ENCODE measurements at places on chromosomes 4 and X.

DNA sequence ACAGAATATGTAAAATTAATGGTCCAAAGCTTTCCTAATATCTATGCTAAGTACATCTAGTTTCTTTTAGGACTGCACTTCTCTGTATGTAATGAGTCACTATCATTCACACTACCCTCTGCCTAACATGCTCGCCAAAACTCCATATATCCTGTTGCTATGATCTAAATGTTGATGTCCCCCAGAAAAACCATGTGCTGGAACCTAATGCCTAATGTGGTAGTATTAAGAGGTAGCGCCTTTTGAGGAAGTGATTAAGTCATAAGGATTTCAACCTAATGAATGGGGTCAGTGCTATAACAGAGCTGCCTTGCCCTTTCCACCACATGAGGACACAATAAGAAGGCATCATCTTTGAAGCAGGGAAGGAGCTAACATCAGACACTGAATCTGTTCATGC lies 34.9 kb upstream of the NFKB1 start:
- no peak for DNase-seq

DNA sequence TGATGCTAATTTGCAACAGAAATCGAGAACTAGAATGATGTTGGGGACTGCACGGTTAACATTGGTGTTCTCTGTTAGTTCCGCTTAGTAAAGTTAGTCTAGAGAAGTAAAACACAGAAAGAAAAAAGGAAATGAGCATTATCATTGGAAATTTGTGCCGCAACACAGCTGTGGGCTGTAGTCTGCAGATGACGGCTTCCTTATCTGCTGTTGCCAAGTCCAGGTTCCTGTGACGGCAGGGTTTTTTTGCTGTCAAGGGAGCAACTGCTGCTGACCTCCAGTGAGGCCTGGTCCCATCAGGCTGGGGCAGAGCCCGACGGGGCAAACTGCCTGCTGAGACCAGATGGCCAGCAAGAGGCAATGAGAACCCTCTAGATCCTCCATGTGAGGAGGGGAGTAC lies 38.9 kb upstream of the PHEX start:
- DNase-seq = no peak

DNA sequence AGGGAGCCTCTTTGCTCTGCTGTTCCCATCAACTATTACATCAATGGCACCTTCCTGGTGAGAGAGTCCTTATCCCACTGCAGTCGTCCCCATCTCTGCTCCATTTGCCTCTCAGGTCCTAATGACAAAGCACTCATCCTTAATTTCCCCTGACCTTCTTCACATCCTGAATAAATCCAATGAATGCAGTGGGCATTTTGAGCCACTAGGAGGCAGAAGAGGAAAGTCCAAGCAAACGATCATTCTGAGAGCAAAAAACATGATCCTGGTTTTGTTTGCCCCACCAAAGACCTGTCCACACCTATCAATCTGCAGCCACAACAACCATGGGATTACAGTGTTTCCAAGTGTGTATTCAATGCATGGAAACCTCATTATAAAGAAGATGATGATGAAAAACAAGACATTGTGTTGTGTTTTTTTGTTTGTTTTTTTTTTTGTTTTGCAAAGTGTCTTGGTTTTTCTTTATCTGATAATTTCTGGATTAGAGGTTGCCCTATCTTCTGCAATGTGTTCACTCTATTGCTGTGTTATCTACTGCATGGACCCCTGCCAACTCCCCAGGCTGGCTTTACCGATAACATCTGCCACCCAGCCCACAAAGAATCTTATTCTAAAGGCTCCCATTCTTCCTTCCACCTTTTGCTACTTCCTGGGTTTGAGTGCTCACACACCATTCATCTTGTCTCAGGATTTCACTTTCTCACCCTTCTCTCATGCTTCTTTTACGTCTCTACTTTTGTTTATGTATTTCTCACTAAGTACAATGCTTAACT lies 207.2 kb downstream of the NLGN4X start:
- peak; percentile 34 for DNase-seq

DNA sequence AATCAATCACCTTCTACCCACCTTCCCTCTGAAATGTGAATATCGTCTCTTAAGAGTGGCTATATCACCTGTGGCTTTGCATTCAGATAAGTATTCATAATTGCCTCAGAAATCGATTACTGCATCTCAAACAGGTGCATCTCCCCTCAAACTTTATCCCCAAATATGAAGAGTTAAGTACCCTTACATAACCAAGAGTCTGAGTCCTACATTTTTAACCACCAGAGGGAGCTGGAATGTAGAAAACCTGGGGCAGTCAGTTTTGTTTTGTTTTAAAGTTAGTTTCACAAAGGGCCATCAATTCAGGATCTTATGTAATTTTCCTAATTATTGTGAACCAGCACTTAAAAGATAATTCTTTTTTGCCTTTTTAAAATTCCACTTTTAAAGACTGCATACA lies 5.7 kb downstream of the TCEANC start:
- no peak for DNase-seq

DNA sequence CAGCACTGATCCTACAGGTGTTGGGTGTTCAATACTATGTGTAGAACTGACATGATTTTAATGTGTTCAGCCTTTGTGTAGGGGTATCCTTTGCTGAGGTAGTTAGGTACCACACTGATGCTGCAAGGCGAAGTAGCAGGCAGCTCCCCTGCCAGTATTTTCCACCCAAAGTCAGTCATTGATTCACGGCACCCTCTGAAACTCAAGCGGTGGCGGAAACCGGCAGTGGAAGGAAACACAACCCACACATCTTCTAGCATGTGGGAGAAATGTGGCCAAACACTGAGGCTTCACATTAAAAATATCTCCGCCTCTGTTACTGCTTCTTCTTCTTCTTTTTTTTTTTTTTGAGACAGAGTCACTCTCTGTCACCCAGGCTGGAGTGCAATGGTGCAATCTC lies 126.3 kb downstream of the AASDH start:
- DNase-seq = no peak

DNA sequence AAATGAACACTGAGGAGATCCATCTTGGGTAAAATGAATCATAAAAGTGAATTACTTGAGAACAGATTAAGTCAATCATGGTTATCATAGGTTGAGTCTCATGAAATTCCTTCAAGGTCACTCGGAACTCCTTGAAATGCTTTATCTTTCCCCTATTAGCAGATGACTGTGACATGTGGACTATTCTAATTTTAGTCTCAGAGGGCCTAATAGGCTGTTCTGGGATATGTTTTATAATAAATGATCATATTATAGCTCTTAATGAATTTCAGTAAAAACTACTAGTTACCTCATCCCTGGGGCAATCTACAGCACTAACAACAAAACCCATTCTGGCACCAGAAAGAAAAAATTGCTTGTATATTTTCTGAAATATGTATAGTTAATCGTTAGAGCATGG lies 44.7 kb downstream of the SPATA4 start:
- no peak for DNase-seq

DNA sequence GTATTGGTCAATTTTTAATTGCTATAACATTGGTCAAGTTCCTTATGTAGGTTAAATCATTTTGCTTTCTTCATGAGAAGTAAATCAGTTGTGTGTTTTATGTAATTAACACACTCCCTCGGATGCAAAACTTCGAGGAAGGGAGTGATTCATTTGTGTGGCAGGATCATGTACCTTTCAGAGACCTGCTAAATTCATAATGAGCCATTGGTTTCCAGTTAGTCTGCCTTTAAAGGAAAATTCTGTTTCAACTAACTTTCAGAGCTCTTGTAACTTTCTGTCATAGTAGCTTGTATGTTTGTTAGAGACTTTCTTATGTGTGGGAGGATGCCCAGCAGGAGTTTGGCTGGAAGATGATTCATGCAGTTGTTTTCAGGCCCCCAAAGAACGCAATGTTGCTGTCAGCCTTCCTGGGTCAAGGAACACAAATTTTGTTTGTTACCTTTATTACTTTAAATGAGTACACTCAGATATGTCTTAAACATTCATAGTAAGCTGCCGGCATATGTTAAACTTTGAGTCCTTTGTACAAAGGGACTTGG lies 72.1 kb downstream of the GPR101 start:
- DNase-seq = no peak

DNA sequence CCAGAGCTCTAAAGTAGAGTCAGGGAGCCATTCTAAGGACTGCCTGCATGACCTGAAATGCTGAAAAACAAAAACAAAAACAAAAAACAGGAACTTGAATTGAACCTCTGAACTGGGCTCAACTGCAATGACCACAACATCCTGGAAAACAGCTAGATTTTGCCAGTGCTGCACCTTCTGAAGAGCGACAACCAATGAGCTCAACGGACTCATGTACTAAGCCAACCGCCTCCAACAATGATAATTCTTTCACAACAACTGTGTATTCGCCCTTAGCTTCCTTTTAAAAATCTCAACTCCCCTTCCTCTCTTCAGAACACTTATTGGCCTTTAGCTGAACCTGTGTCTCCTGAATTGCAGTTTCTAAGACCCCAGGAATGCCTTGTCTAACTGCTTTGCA lies 69.8 kb downstream of the HAUS3 start:
- DNase-seq = no peak

DNA sequence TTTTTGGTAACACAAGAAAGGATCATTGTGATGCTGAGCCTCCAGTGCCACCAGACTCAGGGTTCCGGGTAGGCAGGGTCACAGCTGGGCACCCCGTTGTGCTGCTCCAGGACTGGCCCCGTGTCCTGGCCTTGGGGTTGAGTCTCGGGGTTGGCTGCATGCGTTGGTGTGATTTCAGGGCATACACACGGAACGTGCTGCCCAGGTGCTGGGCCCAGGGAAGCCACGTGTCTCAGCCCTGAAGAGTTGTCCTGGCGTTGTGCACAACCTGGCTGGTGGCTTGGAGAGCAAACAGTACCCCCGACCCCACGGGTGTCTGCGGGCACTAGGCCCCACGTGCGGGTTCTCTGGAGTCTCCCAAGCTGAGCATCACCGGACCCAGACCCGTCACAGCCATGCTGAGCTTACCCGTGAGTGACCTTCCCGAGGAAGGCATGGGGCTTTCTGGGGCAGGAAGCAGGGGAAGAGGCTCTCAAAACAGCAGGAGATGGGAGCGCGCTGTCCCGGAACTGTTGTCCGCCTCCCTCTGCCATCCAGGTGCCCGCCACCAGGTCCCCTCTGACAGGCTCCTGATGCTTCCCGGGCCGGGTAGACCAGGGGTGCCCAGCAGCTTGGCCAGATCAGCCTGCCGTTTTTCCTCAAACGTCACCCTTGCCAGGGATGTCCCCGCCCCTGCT lies 66.1 kb upstream of the ENPP6 start:
- no peak for DNase-seq

- peak; percentile 77 for DNase-seq
Observed at GRCh38 chrX:110412971-110413726, 54.5 kb downstream of the RTL9 start.

DNA sequence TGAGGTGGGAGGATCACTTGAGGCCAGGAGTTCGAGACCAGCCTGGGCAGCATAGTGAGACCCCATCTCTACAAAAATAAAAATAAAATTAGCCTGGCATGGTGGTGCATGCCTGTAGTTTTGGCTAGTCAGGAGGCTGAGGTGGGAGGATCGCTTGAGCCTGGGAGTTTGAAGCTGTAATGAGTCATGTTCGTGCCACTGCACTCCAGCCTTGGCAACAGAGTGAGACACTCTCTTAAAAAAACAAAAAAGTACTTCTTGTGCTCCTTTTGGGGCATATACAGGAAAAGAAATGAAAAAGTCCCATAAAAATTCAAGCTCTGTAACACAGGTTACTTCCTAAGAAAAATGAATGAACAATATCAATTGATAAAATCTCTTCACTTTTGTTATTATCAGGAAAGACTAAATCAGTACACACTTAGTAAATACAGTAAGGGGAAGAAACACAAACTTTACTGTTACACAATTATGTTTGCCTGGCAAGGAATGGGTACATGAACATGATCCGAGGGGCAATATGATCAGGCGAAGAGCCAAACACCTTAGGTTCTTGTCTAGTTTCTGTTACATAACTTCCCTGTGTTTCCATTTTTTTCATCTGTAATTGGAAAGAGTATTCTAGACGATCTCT lies 46.9 kb downstream of the CCDC158 start:
- DNase-seq = no peak

DNA sequence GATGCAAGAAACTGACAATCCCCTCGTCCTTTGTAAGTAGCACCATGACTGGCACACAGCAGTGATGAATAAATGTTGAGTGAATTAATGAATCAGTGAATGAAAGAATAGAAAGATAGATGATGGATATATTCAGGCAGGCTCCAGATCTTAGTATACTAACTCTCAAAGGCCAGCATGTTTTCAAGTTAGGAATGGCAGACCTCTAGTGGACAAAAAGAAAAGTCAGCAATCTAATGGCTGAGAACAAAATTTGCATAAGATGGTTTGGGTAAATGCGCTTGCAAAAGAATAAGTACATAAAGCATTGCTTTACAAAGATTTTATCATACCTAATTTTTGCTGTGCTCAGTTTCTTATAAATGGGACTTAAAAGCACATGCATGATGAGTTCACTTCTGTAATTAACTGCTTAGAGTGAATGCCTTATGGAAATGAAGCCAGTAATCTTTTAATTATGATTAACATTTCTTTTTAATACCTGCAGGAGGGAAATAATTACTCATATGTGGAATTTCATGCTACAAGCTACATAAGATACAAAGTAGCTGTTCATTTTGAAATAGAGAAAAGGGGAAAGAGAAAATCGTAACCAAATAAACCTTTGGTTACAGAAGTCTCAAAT lies 126.9 kb upstream of the GPRIN3 start:
- no peak for DNase-seq

DNA sequence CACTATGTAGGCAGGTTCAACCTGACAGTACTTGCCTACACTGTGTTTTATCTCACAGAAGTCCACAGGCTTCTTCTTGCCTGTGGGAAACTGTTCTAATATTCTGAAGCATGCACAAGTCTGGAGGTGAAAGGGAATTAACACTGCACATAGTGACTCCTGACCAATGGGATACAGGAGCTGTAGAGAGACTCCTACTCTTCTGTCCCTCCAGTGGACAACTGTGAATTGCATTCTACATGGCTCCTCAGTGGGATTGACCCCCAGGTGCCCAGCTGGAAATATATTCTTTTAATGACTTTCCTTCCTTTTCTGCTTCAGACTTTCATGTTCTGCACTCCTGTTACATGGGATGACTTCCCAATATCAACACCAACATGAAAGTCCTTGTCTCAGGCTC lies 8.2 kb upstream of the YIPF6 start:
- no peak for DNase-seq

DNA sequence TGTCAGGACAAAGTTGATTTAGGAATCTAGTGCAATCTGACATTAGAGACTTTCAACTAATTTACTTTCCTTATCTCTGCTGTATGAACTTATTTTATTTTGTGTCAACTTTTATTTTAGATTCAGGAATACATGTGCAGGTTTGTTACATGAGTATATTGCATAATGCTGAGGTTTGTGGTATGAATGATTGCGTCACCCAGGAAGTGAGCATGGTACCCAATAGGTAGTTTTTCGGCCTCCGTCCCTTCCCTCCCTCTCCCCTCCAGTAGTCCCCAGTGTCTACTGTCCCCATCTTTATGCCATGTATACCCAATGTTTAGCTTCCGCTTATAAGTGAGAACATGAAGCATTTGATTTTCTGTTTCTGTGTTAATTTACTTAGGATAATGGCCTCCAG lies 68.7 kb upstream of the TEX13D start:
- DNase-seq = no peak

DNA sequence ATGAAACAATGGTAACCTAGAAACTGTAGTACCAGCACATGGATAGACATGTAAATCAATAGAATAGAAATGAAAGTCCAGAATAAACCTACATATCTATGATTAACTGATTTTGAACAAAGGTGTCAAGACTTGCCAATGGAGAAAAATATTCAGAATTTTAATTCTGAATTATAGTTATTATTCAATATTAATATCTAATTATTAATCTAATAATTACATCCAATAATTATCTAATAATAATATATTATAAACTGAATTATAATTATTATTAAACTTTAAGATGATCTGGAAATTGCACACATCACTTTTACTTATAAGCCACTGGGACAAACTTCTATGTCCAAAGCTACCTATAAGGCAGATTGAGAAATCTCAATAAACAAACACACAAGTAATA lies 1365.2 kb upstream of the ADGRL3 start:
- no peak for DNase-seq

Data from NCI-H1694 (cell line).